Central memory CD8-positive, alpha-beta T cell (primary cell): ENCODE measurements at places on chromosomes 6 and 20.
A peak's percentile ranks its signal among the peaks of the same experiment; 100 is the strongest.

DNA sequence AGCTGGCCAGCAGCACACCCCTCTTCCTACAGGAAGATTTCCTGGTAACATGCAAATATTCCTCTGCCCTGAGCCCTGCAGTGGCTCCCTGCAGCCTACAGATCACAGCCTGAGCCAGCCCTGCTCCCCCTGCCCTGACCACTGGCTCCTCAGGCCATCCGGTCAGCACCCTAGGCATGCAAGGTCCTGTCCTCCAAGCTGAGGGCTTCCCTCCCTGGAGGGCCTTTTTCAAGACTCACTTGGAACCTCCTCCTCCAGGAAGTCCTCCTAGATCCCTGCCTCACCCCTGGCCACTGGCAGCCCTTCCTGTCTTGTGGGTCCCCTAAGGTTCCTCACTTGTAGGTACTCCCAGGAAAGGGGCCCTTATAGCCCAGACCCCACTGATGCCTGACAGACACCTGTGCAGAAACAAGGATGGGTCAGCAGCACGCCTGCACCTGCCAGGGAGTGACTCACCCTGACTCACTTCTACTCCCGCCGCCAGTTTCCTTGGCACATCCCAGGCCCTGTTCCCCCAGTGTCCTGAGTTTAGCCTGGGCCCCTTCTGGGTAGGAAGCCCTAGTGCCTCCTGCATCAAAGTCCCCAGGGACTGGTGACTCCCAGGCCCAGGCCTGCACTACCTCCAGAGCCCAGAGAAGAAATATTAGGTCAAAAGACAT is 3.2 kb downstream of the SLC4A11 start:
- DNase-seq, result no peak

DNA sequence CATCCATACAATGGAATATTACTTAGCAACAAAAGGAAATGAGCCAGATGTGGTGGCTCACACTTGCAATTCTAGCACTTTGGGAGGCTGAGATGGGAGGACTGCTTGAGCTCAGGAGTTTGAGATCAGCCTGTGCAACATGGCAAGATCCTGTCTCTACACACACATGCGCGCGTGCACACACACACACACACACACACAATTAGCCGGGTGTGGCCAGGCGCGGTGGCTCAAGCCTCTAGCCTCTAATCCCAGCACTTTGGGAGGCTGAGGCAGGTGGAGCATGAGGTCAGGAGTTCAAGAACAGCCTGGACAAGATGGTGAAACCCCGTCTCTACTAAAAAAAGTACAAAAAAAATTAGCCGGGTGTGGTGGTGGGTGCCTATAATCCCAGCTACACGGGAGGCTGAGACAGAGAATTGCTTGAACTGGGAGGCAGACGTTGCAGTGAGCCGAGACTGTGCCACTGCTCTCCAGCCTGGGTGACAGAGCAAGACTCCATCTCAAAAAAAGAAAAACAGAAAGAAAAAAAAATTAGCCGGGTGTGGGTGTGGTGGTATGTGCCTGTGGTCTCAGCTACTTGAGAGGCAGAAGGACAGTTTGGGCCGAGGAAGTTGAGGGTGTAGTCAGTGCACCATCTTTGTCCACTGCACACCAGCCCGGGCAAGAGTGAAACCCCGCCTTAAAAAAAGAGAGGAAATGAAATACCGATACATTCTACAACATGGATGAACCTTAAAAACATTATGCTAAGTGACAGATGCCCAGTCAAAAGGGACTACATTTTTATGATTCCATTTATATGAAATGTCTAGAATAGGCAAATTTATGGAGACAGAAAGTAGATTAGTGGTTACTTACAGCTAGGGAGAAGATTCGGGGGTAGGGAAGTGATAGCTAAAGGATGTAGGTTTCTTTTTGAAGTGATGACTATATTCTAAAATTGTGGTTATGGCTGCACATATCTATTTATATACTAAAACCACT is 52.5 kb downstream of the RBL1 start:
- peak; percentile 24 for DNase-seq

DNA sequence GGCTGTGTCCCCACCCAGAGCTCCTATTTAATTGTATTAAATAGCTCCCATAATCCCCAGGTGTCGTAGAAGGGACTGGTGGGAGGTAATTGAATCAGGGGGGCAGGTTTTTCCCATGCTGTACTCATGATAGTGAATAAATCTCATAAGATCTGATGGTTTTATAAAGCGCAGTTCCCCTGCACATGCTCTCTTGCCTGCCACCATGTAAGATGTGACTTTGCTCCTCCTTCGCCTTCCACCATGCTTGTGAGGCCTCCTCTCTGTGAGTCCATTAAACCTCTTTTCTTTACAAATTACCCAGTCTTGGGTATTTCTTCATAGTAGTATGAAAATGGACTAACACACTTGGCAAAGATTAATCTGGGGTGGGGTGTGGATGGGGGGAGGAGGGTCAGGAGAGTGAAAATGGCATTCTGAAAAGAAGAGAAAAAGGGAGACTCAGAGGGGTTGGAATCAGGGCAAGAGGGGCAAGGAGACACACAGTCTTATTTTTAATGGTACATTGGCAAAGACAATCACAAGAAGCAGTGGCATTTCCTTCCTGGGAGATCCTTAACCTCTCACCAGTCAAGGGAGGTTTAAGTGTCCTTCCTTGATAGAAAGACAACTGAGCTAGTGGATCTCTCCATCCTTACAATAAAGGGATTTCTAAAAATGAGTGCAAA is 37.5 kb upstream of the NOX3 start:
- DNase-seq, result no peak

DNA sequence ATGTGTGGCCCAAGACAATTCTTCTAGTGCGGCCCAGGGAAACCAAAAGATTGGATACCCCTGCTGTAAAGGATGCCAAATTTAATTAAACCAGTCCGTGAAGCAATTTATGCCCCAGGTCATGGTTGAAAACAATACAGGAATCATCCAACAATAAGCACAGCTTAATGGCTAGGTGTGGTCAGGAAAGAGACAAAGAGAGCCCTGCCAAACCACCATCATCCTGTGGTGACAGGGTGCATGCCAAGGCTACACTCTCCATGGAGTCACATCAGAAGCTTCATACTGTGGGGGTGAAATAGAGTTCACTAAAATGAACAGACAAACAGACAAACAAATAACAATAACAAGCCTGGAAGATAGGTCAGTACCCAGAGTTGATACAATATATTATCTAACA is 62.7 kb downstream of the DZANK1 start:
- no peak for DNase-seq

DNA sequence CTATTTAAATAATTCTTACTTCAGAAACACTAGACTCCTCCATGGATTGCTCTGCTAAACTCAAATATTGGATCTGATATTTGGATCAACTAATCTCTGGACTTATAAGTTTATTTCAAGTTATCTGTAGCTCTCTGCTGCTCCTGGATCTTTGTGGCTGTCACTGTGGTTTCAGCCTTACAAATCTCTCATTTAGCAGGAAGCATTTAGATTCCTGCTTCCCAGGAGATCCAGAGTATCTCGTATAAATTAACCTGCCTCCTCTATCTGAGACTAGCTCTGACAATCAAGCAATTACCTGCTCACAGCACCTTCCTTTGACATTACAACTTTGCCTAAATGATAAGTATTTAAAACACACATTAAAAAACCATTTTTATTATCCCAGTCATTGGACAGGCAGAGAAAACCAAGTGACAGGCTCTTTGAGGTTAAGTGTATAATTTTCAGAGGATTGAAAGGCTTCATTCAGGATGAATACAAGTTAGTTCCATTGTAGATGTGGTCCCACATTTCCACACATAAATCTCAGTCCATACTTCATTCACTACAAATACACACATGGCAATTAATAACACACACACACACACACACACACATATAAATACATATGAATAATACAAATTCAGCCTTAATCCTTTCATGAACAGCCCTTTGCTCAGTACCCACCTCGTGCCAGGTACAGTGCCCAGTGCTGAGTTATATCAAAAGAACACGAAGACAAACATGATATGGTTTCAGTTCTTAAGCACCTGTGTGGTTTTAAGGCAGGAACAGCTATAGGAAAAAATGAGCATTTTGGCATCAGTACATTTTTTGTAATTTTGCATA is 55.5 kb upstream of the PLCB1 start:
- DNase-seq, result no peak

DNA sequence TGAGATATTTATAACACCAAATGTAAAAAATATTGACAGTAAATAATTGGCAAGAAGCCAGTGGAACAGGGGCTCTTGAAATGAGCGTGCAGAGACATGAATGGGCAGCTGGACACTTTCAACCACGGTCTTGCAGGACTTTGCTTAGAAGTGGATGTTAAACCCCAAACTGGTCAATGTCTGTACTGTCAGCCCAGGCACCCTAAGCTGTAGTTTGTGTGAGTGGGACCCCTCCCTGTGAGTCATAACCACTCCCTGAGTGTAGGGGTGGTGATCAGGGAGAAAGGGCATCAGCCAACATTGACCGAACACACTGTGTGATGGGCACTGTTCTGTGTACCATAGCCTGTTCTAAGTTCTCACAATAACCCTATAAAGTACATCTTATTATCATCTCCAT is 108.6 kb downstream of the FIG4 start:
- no peak for DNase-seq

GRCh38 chr6:109738255-109738654 is 47.2 kb downstream of the FIG4 start:
- DNase-seq, result no peak

DNA sequence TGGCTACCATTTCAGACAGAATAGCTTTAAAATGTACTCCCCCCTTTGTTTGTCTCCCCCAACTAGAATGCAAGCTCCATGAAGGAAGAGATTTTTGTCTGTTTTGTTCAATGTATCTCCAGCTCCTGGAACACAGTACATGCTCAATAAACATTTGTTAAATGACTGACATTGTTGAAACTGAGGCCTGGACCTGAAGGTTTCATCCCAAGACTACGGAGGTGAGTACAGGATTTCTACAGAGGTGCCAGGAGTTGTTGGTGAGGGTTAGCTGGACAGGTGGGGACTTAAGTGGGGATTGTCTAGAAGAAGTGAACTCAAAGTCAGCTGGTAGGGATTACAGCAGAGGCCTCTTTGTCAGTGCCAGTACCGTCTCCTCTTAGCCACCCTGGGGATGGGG is 19.4 kb downstream of the VEGFA start:
- DNase-seq, result no peak

GRCh38 chr20:53786071-53786444 is 192.4 kb upstream of the ZNF217 start:
- no peak for DNase-seq

GRCh38 chr20:42982218-42982617 is 207.5 kb downstream of the PTPRT start:
- no peak for DNase-seq

DNA sequence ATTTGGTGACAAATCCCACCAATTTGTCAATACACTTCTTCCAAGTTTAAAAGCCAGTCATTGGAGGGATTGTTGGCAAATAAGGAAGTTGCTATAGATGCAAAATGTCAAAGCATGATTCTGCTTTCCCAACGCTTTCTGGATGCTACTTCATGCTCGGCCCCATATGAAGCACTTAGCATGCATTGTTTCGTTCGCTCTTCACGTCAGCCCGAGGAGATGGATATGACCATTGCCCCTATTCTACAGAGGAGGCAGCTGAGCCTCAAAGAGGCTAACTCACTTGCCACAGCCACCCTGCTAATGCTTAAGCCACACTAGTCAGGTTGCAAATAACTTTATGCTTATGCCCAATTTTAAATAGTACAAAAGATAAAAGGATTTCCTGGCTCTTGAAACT is 2.8 kb upstream of the NXT1 start:
- no peak for DNase-seq

DNA sequence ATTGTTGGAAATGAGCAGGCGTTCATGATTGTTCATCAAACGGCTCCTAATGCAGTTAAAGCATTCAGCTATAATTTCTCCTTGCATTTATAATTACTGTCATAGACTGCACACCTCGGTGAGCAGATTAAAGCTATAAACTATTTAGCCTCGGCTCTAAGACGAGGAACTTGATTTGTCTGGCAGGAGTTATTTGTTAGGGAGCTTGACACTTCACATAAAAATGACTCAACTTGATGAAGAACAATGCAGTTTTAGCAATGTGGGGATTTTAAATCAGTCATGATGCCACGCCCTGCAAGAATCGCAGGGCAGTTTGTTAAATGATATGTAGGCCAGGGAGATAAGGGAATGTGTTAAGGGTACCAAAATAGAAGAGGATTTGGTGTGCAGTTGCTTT is 290.2 kb downstream of the TSHZ2 start:
- DNase-seq, result no peak

- DNase-seq, result no peak
Measured at GRCh38 chr6:112178846-112179245, 75.5 kb downstream of the LAMA4 start.

DNA sequence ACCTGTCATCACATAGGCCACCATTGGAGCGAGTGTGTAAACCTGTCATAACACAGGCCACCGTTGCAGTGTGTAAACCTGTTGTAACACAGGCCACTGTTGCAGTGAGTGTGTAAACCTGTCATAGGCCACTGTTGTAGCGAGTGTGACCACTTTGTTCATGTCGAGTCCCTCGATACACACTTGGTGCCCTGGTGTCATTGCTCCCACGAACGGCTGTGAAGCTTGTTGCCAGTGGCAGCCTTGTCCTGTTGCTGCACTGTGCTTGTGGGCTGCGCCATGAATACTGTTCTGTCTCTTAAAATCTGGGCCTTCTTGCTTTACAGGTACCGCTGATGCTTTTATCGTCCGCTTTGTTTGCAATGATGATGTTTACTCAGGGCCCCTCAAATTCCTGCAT is 61.4 kb upstream of the SLC22A1 start:
- DNase-seq, result no peak

GRCh38 chr6:157325069-157325805 is 1.9 kb upstream of the TMEM242 start:
- no peak for DNase-seq

GRCh38 chr6:13005994-13006393 is 289.4 kb downstream of the PHACTR1 start:
- no peak for DNase-seq

DNA sequence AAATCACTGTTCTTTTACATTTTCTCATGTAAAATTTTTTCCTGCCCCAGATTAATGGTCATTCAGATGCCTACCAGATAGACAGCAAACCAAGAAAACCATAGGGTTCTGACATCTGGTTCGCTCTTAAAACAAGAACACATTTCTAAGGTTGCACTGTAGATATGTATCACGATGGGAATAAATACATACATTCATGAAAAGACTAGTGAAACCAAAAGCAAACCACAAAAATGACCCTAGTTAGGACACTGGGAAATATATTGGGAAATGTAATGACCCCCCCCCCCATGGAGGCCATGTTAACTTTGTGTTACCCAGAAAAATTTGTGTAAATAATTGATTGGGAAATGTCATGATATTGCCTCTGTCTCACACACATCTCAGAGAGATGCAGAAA is 37.5 kb downstream of the MTFR2 start:
- no peak for DNase-seq

GRCh38 chr6:24105191-24105590 is 20.8 kb upstream of the NRSN1 start:
- no peak for DNase-seq

GRCh38 chr20:3997446-3997845 is 17.9 kb downstream of the RNF24 start:
- DNase-seq, result no peak
